ENCODE measurements at places on chromosomes 11 and 22.

DNA sequence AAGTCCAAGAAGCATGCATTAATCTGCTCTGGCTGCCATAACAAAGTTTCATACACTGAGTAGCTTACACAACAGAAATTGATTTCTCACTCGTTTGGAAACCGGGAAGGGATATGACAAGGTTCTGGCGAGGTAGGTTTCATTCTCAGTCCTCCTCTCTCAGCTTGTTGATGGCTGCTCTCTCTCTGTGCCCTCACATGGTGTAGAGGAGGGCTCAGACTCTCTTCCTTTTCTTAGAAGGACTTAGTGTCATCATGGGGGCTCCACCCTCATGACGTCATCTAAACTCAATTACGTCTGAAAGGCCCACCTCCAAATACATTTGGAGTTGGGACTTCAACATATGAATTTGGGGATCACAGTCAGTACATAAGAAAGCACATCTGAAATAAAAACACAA, 18.6 kb downstream of the GLYATL1 start:
- no peak for DNase-seq

- DNase-seq: peak; percentile 26
These were observed 32.4 kb downstream of the EIF3F start for GRCh38 chr11:8019314-8020243.

DNA sequence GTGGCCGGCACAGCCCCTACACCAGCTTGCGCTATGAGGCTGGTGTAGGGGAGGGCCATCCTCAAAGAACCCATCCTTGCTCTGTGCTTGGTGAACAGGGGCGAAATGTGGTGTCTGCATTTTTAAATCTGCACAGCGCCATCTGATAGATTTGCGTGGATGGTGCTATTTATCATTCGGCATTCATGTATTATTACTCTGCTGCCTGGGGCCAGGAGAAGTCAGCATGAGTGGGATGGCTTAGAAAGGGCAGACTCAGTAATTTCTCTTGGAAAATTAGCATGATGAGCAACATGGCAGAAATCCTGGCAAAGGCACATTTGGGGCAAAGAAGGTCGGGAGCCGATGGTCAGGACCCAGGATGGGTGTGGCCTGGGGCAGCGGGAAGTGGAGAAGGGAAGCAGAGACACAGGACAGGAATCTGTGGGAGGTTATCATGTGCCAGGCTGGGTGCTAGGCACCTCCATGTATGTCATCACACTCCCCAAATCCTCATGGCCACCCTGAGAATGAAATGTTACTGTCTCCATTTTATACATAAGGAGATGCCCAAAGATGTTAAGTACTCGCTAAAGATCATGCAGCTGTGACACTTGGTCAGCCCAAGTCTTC, 149.0 kb downstream of the CEP164 start:
- no peak for DNase-seq

DNA sequence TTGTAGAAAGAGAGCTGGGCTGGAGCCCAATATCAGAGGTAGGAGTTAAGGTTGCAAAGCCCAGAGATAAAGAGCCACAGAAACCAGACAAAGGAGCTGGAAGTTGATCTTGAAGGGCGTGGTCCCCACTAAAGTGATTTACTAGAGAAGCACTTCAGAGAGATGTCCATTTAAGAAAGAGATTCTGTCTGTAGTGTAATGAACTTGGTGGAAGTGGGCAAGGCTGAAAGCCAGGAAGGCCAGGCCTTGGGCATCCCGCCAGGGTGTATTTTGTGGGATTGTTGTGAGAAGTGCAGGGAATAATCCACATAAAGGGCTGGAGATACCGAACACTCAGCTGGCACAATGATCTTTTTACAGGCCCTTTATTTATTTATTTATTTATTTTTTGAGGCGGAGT, 1398.8 kb downstream of the TBC1D22A start:
- DNase-seq: no peak

DNA sequence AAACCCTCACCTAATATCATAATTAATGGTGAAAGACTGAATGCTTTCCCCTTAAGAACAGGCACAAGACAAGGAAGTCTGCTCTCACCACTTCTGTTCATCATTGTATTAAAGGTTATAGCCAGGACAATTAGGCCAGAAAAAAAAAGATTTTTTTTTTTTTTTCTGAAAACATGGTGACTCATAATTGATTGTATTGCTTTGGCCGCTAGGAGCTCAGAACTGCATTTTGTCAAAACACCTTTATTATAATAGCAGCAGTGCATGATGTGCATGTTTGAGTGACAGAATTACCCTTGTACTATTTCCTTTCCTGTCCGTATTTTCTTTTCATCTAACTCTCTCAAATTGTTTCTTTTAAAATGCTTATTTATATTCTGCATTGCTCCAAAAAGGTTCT, 98.1 kb downstream of the RNF169 start:
- DNase-seq: no peak

DNA sequence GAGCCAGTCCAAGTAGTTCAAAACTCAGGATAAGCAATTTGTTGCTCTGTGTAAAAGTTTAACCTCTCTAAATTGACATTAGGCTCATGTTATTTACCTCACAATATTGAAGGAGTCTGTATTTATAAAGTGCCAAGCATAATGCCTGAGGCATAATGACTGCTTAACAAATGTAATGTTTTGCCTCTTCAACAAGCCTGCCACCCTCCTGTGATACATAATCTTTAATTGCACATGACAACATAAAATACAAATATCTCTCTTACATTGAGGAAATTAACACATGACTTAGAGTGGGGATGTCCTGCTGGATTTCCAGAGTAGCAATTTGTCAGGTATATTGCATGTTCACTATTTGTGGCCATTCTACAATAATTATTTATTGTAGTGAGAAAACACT, 469.2 kb upstream of the ANO5 start:
- no peak for DNase-seq

GRCh38 chr11:124612567-124613246, 1.5 kb downstream of the PANX3 start:
- peak; percentile 35 for DNase-seq
